ENCODE measurements at places on chromosomes 16 and 17.

DNA sequence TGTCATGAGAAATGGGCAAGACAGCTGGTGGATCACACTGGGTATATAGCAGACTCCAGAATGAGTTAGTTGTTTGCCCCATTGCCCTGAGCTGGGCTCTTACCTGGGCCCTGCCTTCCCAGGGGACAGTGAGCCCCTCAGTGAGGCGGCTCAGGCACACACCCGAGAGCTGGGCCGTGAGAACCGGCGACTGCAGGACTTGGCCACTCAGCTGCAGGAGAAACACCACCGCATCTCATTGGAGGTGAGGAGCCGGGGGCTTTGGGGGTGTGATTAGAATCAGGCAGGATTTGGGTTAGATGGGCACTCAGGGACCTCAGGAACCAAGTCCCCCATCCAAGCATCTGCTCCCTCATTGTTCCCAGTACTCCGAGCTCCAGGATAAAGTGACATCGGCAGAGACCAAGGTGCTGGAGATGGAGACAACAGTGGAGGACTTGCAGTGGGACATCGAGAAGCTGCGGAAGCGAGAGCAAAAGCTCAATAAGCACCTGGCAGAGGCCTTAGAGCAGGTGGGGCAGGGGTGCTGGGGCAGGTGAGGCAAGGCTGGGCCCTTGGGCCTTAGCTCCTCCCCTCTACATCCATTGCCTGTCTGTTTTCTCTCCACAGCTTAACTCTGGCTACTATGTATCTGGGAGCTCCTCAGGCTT, 2.8 kb downstream of the RNF40 start:
- no peak for DNase-seq

DNA sequence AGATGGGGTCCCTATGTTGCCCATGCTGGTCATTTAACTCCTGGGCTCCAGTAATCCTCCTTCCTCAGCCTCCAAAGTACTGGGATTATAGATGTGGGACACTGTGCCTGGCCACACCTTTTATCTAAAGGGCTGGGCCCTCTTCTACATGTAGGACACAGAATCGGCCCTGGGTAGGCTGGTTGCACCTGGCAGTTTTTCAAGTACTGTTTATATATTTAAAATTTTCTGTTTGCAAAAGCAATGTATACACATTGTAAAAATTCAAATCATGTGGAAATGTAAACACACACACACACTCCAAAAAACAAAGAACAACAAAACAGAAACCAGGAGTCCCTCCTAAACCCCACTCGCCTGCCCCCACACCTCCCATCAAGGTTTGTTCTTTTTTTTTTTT, 28.1 kb upstream of the SIAH1 start:
- DNase-seq, result no peak

DNA sequence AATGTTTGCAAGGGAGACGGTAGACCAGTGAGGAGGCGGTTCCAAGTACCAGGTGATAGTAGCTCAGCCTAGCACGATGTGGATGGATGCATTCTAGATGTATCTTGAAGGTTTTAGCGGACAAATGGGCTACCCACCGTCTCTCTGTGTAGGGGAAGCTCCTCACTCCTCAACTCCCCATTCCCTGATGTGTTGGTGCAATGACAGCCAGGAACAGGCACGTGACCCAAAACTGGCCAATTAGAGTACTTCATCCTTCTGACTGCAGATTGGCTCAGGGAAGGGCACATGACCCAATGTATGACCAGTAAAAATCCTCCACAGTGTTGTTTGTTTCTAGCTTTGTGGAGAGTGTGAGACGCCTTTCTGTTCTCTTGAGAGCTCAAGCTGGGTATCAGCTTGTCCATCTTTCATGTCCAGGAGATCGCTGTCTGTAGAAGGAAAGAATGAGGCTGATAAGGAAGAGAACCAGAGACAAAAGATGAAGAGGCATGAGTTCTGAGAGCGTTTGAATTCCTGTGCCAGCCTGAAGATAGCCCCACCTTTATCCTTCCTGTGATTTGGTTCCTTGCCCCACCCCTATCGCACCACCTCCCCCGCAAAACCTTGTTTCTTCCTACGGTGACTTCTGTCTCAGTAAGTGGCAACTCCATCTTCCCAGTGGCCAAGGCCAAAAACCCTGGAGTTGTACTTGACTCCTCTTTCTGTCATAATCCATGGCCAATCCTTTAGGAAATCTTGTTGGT, 2.3 kb upstream of the BORCS6 start:
- DNase-seq, result peak; percentile 83

- DNase-seq, result peak; percentile 53
Measured at GRCh38 chr17:81926451-81927151, 934 bp downstream of the MAFG start.

GRCh38 chr16:25966172-25967097, 274.7 kb downstream of the HS3ST4 start:
- DNase-seq, result no peak

- DNase-seq, result no peak
Measured at GRCh38 chr16:2154533-2155090, 970 bp upstream of the TRAF7 start.

GRCh38 chr17:8118769-8119580, 661 bp upstream of the ALOXE3 start:
- DNase-seq, result peak; percentile 90

- DNase-seq, result no peak
Measured at GRCh38 chr16:4661661-4662060, 31.7 kb upstream of the NUDT16L1 start.

- DNase-seq, result no peak
Measured at GRCh38 chr16:55615071-55615470, 40.7 kb upstream of the SLC6A2 start.

DNA sequence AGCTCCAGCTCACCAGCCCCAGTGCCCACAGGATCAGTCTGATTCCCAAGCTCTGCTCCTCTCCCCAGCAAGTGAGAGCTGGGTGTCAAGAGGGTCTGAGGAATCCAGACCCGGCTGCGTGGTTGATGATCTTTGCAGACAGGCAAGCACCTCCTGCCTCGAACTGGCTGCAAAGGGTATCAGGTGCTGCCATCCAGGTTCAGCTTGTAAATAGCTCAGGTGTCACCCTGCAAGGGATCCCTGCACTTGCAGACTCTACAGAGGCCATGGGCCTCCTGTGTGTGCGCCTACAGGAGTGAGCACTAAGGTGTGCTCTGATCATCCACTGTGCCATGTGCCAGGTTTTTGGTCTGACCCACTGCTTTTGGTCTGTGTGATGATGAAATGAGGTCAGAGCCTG, 16.2 kb downstream of the DEXI start:
- no peak for DNase-seq

DNA sequence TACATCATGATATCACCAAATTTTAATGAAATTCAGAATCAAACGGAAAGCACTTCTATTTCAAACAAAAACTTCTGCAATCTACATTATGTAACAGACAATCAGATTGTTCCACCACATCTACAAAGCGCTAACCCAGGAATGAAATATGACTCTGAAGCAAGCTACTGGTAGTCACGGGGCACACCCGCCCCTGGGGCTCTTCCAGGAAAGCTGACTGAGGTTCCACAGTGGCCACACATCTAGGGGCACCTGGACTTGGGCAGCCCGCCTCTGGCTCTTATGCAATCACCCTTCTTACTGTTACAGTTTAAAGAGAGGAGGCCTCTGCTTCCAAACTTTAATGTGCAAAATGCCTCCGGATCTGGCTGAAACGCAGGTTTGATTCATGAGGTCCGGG, 27.5 kb downstream of the ZCCHC14 start:
- DNase-seq, result peak; percentile 7

DNA sequence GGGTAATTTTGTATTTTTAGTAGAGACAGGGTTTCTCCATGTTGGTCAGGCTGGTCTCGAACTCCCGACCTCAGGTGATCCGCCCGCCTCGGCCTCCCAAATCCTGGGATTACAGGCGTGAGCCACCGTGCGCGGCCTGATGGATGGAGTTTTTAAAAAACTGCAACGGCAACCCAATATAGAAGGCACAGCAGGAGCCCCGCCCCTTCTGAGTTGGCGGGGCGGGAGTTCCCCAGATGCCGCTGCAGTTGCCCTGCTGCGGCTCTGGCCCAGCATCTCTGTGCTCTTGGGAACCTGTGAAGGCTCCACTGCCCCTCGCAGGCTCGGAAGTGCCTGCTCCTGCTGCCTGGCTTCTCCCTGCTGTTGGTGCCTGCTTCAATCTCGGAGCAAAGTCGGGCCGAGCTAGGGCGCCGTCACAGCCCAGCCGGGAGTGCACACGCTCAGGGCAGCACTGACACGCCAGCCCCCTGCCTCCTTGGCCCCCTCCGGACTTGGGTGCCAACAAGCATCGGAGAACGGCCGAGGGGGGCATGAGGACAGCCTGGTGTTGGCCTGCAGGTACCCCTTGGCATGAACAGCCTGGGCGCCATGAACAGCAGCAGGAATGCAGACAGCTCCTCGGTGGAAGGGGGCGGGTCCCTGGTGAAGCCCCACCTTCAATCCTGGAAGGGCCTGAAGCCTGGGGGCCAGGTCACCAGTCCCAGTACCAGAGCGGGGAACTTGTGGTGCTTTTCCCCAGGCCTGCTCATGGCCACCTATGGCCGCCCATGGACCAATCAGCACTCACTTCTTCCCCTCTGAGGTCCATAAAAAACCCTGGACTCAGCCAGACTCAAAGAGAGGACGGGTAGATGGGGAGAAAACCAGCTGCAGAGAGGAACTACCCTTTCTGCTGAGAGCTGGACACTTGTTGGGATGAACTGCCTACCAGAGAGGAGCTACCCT, 2.3 kb upstream of the NT5M start:
- DNase-seq, result peak; percentile 54

DNA sequence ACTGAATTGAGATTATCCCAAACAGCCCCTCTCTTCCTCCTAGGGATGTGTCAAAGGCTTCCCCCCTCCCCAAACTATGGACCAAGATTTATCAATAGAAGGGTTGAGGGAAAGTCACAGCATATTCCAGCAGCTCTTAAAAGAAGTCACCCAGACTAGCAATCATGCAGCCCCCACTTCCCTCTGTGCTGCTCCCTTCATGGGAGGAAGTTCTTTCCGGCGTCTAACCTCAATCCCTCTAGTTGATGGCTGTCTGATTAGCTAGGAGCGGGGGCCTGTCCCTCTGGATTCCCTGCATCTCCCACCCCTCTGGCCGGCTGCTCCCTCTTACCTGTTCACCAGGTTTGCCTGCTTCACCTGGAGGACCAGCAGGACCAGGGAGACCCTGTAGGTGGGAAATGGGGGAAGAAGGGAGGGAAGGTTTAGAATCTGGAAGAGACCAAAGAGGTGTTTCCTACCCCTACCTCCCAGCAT, 9.2 kb downstream of the COL1A1 start:
- DNase-seq, result no peak

GRCh38 chr16:27381974-27382855, 19.8 kb upstream of the IL21R start:
- no peak for DNase-seq

- DNase-seq, result peak; percentile 36
Measured at GRCh38 chr17:45131616-45132319, 547 bp downstream of the PLCD3 start.

DNA sequence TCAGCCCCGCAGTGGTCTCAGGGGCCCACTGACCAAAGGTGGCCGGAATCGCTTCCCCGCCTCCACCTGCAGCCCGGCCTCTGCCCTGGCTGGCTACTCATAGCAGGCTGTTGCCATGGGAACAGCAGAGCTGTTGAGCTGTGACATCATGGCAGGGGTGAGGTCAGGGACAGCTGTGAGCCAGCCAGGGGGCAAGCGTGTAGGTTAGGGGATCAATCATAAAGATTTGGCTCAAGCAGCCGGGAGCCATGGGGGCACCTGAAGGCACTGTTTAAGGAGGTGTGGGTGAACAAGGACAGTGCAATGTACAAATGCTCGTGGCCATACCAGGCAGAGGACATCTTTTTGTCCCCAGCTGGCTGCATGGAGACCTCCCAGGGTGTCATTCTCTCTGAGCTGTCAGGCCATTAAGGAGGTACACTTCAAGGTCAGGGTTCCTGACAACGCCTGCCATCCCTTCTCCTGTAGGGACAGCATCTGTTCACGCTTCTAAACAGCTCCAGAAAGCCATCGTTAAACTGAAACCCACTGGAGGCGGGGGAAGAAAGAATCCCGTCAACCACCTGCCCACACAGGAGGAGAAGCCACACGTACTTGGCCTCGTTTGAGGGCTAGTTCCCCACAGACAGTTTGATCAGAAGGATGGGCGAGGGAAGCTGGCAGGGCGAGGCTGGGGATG, at the start of gene CEP295NL:
TSS of gene CEP295NL (minus strand) at position 101 of the 679 bp plus-strand sequence. CDS start 1,373 bp downstream, outside the sequence.
- DNase-seq, result no peak

GRCh38 chr17:70912716-70913485, 743.6 kb downstream of the KCNJ2 start:
- no peak for DNase-seq

DNA sequence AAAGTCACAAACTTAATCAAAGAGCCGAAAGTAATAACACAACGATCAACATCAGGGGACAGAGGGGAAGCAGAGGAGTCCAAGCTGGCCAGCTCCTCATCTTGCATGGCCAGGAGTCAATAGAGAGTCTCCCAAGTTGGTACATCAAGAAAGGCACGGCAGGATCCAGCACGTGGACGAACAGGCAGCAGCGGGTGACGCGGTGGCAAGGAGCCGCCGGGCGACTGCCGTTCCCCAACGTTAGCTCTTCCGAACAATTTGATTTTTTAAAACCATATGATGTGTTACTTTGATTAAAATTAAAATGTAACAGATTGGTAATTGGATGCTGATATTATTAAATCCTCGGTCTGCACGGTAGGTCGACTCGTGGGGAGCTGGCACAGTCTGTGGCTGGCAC, 81.8 kb upstream of the DOC2B start:
- no peak for DNase-seq

- DNase-seq, result no peak
Measured at GRCh38 chr17:50563092-50563511, 2.6 kb downstream of the CACNA1G start.

- DNase-seq, result no peak
Measured at GRCh38 chr17:73900516-73900915, 256.3 kb upstream of the SDK2 start.

DNA sequence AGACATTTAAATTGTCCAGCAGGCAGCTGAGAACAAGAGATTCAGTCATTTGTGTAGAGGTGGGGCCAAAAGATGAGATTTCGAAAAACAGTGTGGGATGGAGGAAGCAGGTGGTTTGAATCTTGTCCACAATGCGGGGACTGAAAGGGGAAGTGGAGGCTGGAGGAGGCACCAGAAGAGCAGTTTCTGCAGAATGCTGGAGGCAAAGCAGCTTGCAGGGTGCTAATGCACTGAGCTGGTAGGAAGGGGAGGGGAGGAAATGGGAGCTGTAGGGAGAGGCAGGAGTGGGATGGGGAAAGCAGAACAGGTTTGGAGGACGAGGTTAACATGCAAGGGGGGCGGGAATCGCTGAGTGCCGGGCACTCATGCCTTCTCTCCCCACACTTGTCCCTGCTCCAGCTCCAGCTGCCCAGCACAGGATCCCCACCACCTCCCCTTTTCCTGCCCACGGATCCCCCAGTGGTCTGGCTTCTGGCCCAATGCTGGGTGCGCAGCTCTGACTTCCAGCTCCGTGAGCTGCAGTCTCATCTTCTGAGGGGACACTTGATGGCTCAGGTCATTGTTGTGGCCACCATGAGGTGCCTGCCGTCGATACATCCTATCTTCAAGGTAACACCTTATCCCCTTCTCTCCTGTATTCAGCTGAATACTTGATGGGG, 9.4 kb downstream of the C17orf100 start:
- no peak for DNase-seq
